Esophagus squamous epithelium (tissue), 5 donors: ENCODE measurements at places on chromosomes 11 and 22.

- DNase-seq: no peak
Measured at GRCh38 chr22:29152045-29152953, 53.4 kb upstream of the EMID1 start.

GRCh38 chr22:41488076-41488475 is 19.2 kb downstream of the ACO2 start:
- DNase-seq: no peak

- no peak for DNase-seq
Measured at GRCh38 chr11:29260939-29261705, 755.7 kb downstream of the KCNA4 start.

GRCh38 chr22:45421349-45422055 is 8.0 kb downstream of the RIBC2 start:
- no peak for DNase-seq

GRCh38 chr22:38461414-38462081 is 6.3 kb upstream of the KDELR3 start:
- DNase-seq: no peak

GRCh38 chr22:43990044-43990443 is 34.1 kb upstream of the PARVB start:
- no peak for DNase-seq

GRCh38 chr22:44404341-44405020 is 91.7 kb upstream of the SHISAL1 start:
- no peak for DNase-seq

DNA sequence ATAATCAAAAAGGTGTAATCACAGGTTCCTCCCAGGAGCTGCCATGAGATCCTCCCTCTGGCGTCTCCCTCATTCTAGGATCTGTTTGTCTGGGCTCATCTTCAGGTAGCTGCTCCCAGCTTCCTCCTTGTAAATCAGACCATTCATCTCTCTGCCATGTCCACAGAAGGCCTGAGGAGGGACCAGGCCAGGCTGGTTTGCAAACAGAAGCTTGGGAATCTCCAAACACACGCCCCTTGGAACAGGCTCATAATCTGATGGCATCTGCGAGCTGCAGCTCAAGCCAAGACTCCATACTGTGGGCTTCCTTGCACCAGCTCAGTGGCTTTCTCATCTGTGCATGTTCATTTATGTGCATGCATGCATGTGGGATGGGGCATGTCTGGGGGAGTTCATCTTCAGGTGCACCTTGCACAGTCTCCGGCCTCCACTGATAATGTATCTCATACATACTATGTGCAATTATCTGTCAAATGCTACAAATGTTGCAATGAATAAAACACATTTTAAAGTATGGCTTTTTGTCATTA is 134.9 kb downstream of the NXPE2 start:
- DNase-seq: no peak

DNA sequence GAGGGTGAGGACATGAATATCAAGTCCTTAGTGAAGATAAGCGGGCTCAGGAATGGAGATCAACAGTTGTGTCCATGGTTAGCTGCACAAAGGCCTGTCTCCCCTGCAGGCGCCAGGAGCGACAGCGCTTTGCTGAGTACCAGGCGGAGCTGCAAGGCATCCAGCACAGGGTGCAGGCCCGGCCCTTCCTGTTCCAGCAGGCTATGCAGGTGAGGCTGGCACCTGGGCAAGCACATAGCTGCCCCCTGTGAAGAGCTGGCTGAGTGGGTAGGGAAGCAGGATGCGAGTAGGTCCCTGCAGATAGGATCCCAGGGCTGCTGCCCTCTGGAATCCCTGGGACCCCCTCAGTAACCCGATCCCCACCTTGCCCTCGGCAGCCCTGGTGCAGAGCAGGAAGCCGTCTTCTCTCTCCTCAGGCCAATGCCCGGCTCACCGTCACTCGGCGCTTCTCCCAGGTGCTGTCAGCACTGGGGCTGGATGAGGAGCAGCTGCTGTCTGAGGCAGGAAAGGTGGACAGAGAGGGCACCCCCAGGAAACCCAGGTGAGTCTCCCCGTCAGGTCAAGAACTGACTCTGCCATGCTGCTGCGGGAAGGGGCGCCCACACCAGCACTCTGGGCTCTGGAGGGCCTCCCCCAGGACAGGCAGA is 2.6 kb upstream of the SART1 start:
- no peak for DNase-seq

DNA sequence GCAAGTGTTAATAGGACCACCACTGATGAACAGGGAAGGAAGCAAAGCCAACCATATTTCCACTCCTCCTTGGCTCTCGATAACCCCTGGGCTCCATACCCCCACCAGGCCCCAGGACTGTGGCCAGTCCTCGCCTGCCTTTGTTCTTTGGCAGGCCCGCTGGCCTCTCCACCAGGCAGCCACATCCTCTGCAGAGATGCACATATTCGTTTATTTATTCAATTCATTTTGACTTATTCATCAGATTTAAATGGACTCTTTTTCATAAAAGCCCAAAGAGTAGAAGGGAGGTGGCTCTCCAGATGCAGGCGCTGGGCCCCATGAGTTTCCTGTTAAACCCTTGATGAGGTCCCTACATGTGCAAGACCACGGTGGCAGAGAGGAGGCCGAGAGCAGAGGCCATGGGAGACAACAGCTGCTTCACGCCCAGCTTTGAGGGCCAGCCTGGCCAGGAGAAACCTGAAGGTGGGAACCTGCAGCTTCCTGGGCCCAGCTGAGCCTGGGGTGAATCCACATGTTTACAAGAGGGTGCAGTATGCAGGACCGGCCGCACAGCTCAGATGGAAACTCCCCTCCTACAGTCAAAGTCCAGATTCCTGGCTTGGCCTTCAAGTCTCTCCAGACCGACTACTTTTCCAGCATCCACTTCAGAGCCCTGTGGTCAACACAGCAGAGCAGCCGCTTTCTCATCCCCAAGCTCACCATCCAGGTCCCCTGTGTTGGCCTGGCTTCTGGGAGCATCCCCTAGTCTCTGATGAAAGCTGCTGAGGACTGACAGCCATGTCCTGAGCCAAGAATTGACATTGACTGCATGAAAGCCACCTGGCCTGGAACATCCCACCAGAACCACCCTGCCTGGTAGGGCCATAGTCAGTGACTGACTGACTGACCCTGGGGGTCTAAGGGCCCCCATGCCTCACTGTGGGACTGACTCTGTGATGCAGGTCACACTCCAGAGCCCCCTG is 39.7 kb upstream of the CCND1 start:
- DNase-seq: no peak

DNA sequence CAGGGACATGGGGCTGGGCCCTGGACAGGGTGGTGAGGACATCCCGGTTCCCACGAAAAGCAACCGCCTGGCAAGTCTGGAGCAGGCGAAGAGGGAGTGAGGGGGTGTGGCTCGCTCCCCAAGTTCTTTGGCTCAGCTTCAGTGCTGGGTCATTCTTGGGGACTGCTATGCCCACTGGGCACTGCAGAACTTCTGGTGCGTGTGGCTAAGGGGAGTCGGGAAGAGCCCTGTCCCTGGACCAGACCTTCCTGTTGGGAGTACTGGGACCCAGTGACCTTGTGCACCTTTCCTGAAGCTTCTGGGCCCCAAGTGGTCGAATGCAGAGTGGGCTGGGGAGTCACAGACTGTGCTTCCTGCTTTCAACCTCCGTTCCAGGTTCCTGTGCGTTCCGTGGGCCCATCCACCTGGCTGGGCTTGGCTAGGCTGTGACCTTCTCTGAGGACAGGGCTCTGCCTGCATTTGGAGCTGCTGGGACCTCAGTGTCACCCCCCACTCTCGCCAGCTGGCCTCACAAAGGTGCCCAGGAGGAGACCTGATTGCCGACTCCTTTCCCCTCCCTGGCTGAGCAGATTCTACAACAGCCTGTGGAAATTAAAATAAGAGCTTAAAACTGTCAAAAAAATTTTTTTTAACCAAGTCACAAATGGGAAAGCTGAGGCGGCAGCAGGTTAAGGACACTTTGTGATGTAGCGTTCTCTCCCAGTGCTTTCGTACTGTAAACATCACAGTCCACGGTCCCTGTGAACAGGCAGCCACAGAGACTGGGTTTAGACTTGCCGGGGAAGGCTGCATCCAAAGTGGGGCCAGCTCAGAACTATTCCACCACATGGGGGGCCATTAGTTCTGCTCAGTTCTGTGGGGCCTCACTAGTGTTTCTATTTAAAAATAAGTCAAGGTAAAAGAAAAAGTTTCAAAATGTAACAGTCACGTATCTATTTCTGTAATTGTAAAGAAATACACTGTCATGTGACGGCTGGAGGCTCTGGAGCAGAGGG is 63.8 kb upstream of the WNT7B start:
- DNase-seq: no peak

GRCh38 chr22:32211011-32211410 is 6.1 kb upstream of the RFPL2 start:
- DNase-seq: no peak
